ENCODE measurements at places on chromosomes 1 and 21.

GRCh38 chr1:230345139-230345885 is 80.8 kb downstream of the PGBD5 start:
- no peak for DNase-seq

GRCh38 chr1:88608139-88608943 is 75.7 kb upstream of the PKN2 start:
- DNase-seq: no peak

GRCh38 chr1:174769961-174770549 is 229.7 kb upstream of the CACYBP start:
- DNase-seq: no peak

DNA sequence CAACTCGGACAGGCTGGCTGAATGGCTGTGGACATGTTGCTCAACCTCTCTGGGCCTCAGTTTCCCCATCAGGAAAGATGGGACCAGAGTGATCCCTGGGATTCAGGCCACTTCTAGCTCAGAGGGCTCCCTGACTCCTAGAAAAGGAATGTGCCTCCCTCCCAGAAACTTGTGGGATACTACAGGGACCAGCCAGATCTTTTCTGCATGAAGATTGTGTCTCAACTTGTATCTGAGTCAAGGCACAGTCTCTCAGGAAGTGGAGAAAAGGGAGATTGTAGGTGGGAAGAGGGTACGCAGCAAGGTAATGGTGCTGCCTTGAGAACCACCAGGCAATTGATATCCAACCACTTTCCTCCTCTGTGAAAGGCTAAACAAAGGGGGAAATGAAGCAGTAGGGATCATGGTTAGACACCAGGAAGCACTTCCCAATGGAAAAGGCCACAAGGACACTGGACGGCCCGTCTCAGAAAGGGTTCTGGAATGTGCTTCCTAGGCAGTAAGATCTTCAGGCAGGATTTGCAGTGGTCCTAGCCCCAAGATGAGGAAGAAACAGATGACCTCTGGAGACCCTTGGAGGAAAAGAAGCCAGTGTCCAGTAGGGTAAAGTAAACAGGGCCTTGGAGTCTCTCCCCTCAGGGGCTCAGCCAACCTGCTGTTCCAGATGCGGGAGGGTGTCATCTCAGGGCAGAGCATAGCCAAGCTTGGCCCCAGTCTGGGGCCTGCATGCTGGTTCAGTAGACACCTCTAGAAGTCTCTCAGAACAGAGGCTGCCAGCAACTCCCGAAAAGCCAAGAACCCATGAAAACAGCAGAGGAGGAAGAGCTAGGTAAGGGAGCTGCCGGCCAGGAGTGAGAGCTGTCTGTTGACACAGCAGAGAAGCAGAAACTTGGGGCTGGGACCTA is 16.8 kb downstream of the IFFO2 start:
- DNase-seq: no peak

Data from mesenteric fat pad (tissue), 1 donor.